Hematopoietic multipotent progenitor cell treated with erythropoietin and hydrocortisone succinate and interleukin-3 and kit ligand, for 17 days (in vitro differentiated cells): ENCODE measurements at places on chromosomes 16 and 17.

DNA sequence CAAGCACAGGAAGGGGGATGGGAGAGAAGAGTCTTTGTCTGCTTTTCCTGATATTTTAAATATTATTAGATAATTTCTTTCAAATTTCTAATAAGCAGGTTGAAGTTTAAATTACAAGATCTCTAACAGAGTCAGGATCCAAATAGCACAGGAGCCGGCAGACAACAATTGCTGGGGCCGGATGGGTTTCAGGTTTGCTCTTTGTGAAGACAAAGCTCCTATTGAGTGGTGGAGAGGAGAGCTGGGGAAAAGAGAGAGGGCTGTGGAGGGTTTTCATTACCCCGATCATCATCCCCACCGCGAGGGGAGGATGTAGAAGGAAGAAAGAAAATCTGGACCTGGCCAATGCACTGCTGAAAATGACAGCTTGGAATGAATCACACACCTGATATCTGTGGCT lies 197.3 kb downstream of the SOX9 start:
- no peak for DNase-seq

DNA sequence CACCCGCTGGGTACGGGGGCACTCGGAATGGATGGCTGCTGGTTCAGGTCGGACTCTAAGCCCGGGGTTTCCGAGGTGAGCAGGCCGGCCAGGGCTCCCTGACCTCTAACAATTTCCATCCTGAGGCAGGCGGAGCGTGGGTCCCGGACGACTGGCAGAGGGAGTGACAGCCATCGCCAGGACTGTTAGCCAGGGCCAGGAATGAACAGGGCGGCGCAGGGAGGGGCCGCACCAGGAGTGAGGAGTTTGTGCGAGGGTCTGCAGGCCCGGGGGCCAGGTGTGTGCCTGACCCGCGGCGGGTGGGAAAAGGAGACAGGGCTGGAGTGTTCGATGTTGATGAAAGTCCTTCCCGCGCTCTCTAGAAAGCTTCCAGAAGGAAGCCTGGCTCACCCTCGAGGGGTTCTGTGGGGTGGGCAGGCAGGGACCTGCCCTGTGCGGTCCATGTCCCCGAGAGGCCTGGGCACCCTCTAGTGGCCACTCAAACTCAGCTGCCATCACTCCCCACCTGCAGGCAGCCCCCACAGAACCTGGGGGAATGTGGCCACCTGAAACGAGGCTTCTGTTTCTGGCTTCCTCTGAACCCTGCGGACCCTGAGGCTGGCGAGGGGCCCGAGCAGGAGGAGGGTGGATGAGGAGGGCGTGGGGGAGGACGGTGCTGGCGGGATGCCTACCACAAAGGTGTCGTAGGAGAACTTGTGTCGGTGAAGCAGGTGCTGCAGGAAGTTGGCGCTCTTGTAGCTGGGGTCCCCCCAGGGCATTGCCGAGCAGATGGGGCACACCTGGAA lies 8.2 kb downstream of the RNF166 start:
- DNase-seq = no peak

- no peak for DNase-seq
Observed at GRCh38 chr17:77420804-77421629, 280.2 kb downstream of the SEC14L1 start.

DNA sequence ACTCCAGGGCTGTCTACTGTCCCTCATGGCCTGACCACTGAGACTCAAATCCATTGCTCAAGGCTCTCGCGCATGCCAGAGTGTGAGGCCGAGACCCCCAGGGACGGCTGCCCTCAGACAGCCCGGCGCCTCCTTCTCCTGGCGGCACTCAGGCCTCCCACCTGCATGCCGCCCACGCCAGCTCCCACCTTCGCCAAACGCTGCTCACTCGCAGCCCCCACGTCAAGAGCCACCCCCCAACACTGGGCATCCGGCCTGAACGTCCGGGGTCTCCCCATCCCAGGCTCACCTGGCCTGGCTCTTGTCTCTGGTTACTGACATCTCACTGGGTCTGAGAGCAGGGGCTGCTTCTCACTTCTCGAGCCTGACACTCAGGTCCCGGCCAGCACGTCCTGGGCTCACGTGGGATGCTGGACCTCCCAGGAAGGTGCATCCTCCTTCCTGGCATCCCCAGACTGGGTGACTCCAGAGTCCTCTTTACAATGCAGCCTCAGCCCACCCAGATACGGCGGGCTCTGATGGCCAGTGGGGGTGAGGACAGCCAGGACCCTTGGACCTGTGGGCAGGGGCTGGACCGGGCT lies 12.2 kb upstream of the CACNA1H start:
- no peak for DNase-seq

DNA sequence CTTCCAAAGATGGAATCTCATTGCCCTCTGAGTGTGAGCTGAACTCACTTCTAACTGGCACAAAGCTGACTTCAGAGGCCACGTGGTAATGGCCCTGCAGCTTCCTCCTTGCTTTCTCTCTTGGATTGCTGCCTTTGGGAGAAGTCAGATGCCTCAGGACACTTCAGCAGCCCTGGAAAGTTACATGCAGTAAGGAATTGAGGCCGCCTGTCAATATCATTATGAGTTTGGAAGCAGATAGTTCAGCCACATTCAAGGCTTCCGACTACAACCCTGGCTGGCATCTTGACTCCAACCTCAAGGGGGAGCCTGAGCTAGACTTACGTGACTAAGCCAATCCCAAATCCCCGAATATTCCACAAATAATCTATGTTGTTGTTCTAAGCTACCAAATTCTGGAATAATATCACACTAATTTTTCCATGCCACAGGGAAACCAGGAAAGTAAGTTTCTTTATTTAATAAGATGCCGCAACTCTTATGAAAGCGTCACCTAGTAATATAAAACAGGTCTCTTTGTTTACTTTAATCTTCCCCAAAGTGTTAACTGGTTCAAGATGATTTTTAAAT lies 13.6 kb downstream of the CEP20 start:
- DNase-seq = peak; percentile 71
